ENCODE measurements at places on chromosomes 6 and 20. TPM values are rescaled to one million over a fixed set of nuclear protein-coding genes. Genes with fewer than 3 reads are reported as not detected.

Gene PAK5
- total RNA-seq, result 0.07 TPM

Gene AVP
- not detected for total RNA-seq

Gene CFB
- total RNA-seq, result 1,205 TPM

Gene PLEKHG1
- total RNA-seq, result 9.7 TPM

Gene GRIK2
- 3.3 TPM for total RNA-seq
